Sigmoid colon (tissue), 7 donors: ENCODE measurements at places on chromosomes 5 and 9. TPM values are rescaled to one million over a fixed set of nuclear protein-coding genes. Genes with fewer than 3 reads are reported as not detected.

- no peak for DNase-seq
Measured at GRCh38 chr5:93623153-93623552, 40.1 kb downstream of the NR2F1 start.

GRCh38 chr9:99852617-99853016, 30.9 kb downstream of the NR4A3 start:
- DNase-seq, result no peak

GRCh38 chr5:169183576-169183975, 117.4 kb downstream of the SLIT3 start:
- no peak for DNase-seq

- DNase-seq, result no peak
Measured at GRCh38 chr9:85528142-85528541, 213.6 kb downstream of the AGTPBP1 start.

GRCh38 chr5:36496471-36496870, 109.9 kb upstream of the SLC1A3 start:
- no peak for DNase-seq

GRCh38 chr9:111661802-111662521, 557 bp downstream of the GNG10 start:
- DNase-seq, result peak; percentile 65

- DNase-seq, result no peak
Measured at GRCh38 chr5:143427122-143427735, 23.7 kb upstream of the NR3C1 start.

DNA sequence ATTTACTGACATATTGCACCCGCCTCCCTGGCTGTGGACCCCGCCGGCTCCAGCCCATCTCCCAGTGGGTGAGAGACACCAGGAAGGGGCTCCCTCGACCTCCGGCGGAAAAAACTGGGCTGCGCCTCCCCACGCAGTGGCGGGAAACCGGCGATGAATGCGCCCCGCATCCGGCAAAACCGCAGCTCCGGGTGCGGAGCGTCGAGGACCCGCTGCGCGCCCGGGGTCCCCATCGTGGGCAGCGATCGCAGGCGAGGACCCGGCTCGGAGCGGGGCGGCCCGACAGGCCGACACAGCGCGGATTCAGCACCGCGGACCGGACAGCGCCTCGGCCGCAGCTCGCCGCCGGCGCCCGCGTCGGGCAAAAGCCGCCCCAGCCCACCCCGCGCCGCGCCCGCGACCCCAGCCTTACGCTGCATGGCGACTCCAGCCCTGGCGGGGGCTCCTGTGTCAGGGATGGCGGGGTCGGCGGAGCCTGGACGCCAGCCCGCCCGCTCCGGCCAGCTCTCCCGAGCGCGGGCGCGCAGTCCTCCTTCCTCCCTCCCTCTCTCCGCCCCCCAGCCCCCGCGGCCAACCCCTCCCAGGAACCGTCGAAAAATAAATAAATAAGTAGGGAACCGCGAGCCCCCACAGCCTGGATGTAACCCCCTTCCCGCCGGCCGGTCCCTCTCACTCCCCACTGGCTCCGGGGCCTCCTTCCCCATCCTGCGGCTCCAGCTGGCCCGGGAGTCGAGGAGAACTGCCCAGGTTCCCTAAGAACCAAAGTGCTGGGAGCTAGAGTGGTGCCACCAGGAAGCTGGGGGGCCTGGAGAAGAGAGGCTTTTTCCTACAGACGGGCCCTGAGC, 3.1 kb downstream of the LHX3 start:
- no peak for DNase-seq

DNA sequence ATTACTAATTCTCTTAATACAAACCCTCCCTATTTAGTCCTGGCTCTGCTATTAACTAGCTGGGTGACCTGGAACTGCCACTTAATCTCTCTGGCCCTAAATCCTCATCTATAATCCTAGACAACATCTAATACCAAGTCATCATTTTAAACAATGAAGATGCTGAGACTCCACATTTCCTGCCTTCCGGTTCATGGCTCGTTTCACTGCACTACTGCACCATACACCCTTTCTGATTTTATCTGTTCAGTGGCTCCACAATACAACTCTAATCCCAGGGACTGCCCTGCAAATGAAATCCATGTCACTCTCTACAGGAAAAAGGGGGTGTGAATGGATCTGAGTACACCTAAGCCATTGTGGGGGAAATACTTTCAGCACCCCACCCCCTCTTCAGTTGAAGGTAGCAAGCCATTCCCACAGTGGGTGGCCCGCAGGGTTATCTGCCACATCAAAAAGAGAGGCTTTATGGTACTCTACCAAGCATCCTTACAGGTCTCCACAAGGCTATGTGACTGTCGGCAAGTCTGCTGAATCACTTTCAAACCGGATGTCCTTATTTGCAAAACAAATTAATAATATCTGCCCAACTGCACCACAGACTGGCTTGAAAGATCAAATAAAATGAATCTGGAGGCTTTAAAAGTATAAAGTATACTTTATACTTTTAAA, 89.5 kb downstream of the EPB41L4A start:
- DNase-seq, result no peak

Gene ZBTB5
- total RNA-seq, result 11.1 TPM

Gene PLPPR1
- total RNA-seq, result 0.81 TPM

Gene CCDC180
- total RNA-seq, result 5.6 TPM
